Hepatocyte (in vitro differentiated cells): ENCODE measurements at places on chromosomes 4 and X.

DNA sequence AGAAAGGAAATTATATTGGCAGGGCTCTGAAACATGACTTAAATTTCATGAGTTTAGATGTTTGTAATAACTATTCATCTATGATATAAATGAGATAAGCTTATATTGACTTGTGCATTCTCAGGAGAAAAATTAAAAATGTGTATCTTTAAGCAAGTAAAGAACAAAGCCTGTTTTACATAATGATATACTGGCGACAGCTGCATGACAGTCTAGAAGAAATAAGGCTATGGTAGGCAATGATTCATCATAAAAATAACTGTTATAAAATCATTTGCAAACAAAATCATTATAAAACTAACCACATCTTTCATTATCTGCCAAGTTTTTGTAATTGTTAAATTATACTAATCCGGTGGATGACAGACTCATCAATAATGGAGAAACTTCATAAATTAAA, 188.1 kb downstream of the ADAM29 start:
- H3K36me3 ChIP-seq, result no peaks in the 10 kb centered on the region
- H3K27ac ChIP-seq, result no peak overlapping the region
- no peaks in the 10 kb centered on the region for H3K4me1 ChIP-seq
- H3K4me3 ChIP-seq, result no peak overlapping the region
- DNase-seq, result no peak
- H3K27me3 ChIP-seq, result no peaks in the 10 kb centered on the region

DNA sequence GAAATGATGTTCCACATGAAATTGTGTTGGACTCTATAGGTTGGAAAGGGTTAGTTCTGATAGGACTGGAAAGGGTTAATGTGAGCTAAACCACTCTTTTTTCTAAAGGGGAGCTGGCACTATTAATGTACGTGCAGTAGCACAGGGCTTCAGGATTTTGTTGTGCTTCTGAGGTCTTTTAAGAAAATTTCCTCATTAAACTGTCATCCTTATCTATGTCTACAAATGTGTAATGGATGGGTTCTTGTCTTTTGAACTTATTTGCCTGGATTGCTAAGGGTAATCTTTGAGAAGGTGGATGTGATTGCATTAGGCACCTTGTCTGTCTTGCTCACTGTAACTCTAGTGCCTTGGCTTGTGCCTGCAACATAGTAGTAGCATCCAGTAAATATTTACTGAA, 106.0 kb upstream of the SLC4A4 start:
- no peak for DNase-seq
- H3K27ac ChIP-seq, result no peak overlapping the region
- no peaks in the 10 kb centered on the region for H3K27me3 ChIP-seq
- H3K4me1 ChIP-seq, result peaks cover 24% of the 10 kb centered on the region

- H3K27ac ChIP-seq, result no peak overlapping the region
- no peaks in the 10 kb centered on the region for H3K4me1 ChIP-seq
- no peaks in the 10 kb centered on the region for H3K36me3 ChIP-seq
- DNase-seq, result no peak
- H3K27me3 ChIP-seq, result no peaks in the 10 kb centered on the region
- H3K4me3 ChIP-seq, result no peak overlapping the region
These were observed 107.6 kb upstream of the FAM9B start for GRCh38 chrX:9141496-9141895.

- H3K4me3 ChIP-seq, result no peak overlapping the region
- no peaks in the 10 kb centered on the region for H3K36me3 ChIP-seq
- H3K27ac ChIP-seq, result peak overlapping the region; percentile 41
- no peaks in the 10 kb centered on the region for H3K27me3 ChIP-seq
- no peak for DNase-seq
These were observed 193.5 kb downstream of the PDGFC start for GRCh38 chr4:156778093-156778492.

DNA sequence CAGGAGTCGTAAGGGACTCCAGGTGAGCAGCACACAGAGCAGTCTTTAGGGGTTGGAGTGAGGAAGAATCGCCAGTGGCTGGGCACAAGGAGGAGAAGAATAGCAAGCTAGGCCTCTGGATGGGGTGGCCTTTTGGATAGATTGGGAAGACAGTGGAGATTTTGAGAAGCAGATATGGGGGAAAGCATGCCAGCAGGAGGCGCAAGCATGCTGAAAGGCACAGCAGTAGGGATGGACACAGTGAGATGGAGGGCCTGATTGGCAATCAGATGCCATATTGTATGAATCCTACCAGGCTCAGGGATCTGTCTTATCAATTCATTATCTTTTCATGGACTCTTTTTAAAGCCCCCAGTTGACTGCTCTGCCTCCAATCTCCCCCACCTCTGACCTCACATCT, 60.4 kb upstream of the MAGEA4 start:
- H3K36me3 ChIP-seq, result no peaks in the 10 kb centered on the region
- no peak overlapping the region for H3K4me3 ChIP-seq
- H3K27ac ChIP-seq, result no peak overlapping the region
- H3K27me3 ChIP-seq, result no peaks in the 10 kb centered on the region
- no peak for DNase-seq

DNA sequence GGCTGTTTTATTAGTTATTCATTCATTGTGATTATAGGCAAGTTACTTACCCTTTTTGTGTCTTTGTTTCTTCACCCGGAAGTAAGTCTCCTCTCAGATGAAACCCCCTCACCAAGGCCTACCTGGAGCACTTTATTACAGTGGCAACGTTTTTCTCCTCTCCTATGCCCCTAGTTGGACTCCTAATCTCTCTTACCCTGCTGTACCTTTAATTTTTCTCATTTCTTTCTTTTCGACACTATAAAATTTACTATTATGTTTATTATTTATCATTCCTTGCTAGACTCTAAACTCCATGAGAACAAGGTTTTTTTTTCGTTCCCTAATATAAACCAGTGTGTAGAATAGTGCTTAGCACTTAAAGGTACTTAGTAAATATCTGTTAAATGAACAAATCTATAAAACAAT, 17.5 kb downstream of the STAP1 start:
- no peaks in the 10 kb centered on the region for H3K27me3 ChIP-seq
- no peaks in the 10 kb centered on the region for H3K4me1 ChIP-seq
- DNase-seq, result no peak
- H3K4me3 ChIP-seq, result no peak overlapping the region
- no peak overlapping the region for H3K27ac ChIP-seq
- no peaks in the 10 kb centered on the region for H3K36me3 ChIP-seq

DNA sequence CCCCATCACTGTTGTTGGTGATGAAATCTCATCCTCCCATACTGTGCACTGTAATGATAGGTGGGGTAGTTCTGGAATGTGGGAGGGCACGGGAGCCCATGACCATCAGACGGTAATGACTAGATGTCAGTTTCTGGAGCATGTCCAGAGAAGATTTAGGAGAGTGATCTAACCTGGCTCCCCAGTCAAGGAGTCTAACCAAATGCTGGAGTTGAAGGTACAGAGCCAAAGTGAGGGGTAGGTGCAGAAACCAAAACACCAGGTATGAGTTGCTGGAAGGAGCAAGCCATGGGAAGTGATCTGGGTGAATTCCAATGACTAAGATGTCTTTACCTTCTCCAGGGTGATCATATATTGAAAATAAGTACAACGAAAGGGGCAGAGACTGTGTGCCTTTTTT, 296.9 kb downstream of the INPP4B start:
- no peaks in the 10 kb centered on the region for H3K36me3 ChIP-seq
- H3K4me3 ChIP-seq, result no peak overlapping the region
- H3K27me3 ChIP-seq, result no peaks in the 10 kb centered on the region
- no peak for DNase-seq

DNA sequence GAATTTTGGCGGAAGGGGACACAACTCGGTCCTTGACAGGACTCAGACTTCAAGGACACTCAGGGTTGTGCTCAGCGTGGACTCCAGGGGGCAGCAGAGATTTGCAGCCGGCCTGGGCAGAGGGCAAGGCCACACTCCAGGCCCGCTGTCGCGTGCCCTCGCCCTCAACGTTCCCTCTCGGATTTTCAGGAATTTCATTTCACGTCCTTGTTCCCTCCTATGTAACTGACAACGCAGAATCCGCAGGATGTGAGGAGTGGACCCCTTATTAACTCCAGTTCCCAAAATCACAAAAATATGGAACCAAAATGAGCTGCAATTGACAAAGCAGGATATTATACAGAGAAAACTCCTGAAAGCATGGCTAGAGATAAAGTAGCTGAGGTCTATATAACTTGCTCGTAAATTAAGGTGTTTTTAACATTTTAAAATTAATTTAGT, 21.0 kb upstream of the DCTD start:
- no peaks in the 10 kb centered on the region for H3K4me1 ChIP-seq
- H3K27ac ChIP-seq, result no peak overlapping the region
- DNase-seq, result peak; percentile 72

- no peaks in the 10 kb centered on the region for H3K27me3 ChIP-seq
- DNase-seq, result no peak
- H3K4me3 ChIP-seq, result no peak overlapping the region
These were observed 103.0 kb upstream of the MBNL3 start for GRCh38 chrX:132591719-132592275.

- H3K4me3 ChIP-seq, result no peak overlapping the region
- no peak overlapping the region for H3K27ac ChIP-seq
- H3K36me3 ChIP-seq, result no peaks in the 10 kb centered on the region
- DNase-seq, result no peak
- no peaks in the 10 kb centered on the region for H3K27me3 ChIP-seq
These were observed 10.7 kb upstream of the CPE start for GRCh38 chr4:165368114-165368513.

GRCh38 chr4:164716901-164717300, 37.0 kb upstream of the SMIM31 start:
- H3K27ac ChIP-seq, result no peak overlapping the region
- peak; percentile 7 for DNase-seq
- H3K4me3 ChIP-seq, result no peak overlapping the region
- no peaks in the 10 kb centered on the region for H3K27me3 ChIP-seq
- H3K36me3 ChIP-seq, result no peaks in the 10 kb centered on the region

DNA sequence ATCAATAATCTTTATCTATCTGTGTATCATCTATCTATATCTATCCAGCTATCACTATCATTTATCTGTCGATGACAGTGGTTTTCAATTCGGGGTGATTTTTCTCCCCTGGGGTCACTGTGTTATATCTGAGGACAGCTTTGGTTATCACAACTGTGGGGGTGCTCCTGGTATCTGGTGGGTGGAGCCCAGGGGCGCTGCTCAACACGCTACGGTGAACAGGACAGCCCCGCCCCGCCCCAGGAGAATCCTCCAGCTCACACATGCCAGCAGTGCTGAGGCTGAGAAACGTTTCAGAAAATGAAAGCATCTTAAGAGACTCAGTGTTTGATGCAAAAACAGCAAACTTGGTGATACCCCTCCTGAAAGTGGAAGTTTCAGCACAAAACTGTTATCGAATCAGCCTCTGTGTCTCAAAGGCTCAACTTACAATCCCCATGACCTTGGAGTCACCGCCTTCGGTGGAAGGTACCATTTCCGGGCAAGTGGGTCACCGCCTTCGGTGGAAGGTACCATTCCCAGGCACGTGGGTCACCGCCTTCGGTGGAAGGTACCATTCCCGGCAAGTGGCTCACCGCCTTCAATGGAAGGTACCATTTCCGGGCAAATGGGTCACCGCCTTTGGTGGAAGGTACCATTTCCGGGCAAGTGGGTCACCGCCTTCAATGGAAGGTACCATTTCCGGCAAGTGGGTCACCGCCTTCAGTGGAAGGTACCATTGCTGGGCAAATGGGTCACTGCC, 315.3 kb downstream of the DHRSX start:
- no peaks in the 10 kb centered on the region for H3K36me3 ChIP-seq
- no peaks in the 10 kb centered on the region for H3K4me1 ChIP-seq
- no peak for DNase-seq
- no peaks in the 10 kb centered on the region for H3K27me3 ChIP-seq

DNA sequence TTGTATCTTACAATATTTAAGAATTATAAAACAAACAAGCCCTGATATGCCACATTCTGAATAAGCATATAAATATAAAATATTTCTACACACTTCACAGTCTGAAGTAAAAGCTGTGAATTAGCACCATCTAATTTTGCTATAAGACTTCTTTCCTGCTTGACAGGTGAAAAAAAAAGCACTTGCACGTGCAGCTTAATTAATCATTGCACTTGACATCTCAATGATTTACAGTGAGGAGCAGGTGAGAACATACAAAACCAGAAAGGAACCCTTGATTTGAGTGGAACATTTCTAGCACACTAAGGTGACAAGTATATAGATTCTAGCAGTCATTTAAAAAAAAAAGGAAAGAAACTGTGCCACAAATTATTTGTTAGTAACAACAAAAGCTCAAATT, 47.9 kb downstream of the CHIC2 start:
- DNase-seq, result no peak
- H3K27ac ChIP-seq, result no peak overlapping the region
- no peaks in the 10 kb centered on the region for H3K4me1 ChIP-seq

- no peak overlapping the region for H3K4me3 ChIP-seq
- peak overlapping the region; percentile 99 for H3K27ac ChIP-seq
- H3K27me3 ChIP-seq, result no peaks in the 10 kb centered on the region
These were observed 79.7 kb upstream of the BCOR start for GRCh38 chrX:40177489-40177888.

DNA sequence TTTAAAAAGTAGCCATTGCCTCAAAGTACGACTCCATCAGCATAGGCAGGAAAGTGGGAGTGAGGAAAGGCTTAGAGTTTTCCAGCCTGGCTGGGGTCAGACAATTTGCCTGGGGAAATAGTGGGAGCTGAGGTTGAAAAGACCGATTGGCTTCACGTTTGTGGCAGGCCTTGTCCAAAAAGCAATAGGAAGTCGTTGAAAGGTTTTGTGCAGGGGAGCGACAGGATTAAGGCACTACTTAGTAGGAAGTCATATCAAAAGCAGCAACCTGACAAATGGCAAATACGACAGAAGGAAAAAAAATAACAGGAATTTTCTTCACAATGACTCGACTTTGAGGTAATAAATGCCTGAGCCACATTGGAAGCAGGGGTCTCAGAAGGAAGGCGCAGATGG, 691 bp upstream of the EREG start:
- H3K36me3 ChIP-seq, result no peaks in the 10 kb centered on the region
- peaks cover 20% of the 10 kb centered on the region for H3K27me3 ChIP-seq
- no peak for DNase-seq

GRCh38 chr4:139933541-139933940, 220.4 kb downstream of the MAML3 start:
- no peak overlapping the region for H3K27ac ChIP-seq
- no peaks in the 10 kb centered on the region for H3K36me3 ChIP-seq
- no peak overlapping the region for H3K4me3 ChIP-seq
- no peak for DNase-seq
- H3K4me1 ChIP-seq, result peaks cover 4% of the 10 kb centered on the region

DNA sequence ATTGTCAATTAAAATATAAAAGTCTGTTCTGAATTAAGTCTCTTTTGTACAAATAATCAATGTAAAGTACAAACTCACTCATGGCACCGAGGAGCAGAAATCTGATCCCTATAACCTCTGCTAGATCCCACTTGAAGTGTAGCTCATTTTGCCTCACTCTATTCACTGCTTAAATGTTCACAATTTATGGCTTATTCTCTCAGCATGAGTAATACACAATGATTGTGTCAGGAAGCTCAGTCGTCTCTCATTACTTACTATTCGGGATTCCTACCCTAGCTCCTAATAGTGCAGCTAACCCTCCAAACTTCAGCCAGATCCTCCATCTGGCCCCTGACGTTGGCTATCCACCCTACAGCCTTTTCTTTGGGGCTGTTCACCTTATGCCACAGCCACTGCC, 4.7 kb upstream of the AMMECR1 start:
- no peak overlapping the region for H3K27ac ChIP-seq
- no peak for DNase-seq
- H3K4me1 ChIP-seq, result peaks cover 9% of the 10 kb centered on the region
- H3K27me3 ChIP-seq, result no peaks in the 10 kb centered on the region
- no peak overlapping the region for H3K4me3 ChIP-seq
